ENCODE measurements at places on chromosomes 5 and 9.
A peak's percentile ranks its signal among the peaks of the same experiment; 100 is the strongest.

DNA sequence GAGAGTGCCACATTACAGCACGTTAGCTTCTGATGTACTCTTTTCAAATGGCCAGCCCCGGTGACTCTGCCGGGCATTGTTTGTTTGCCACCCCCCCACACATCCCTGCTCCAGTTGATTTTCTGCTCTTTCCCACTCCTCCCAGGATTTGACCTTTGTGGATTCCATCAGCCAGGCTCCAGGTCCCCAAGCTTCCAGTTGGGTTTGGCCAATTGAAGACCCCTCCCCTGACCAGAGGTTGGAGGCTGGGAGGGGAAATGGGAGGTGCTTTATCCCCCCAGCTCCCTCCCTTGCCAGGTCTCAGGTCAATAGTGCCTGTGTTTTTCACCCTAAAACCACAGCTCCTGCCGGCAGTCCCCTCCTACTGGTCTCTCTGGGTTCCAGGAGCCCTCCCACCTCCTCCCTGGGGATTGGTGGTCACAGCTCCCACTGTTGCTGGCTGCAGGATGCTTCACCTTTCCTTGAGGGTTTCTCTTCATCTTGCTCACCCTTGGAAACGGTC is 34.9 kb downstream of the IRF1 start:
- no peak for DNase-seq

DNA sequence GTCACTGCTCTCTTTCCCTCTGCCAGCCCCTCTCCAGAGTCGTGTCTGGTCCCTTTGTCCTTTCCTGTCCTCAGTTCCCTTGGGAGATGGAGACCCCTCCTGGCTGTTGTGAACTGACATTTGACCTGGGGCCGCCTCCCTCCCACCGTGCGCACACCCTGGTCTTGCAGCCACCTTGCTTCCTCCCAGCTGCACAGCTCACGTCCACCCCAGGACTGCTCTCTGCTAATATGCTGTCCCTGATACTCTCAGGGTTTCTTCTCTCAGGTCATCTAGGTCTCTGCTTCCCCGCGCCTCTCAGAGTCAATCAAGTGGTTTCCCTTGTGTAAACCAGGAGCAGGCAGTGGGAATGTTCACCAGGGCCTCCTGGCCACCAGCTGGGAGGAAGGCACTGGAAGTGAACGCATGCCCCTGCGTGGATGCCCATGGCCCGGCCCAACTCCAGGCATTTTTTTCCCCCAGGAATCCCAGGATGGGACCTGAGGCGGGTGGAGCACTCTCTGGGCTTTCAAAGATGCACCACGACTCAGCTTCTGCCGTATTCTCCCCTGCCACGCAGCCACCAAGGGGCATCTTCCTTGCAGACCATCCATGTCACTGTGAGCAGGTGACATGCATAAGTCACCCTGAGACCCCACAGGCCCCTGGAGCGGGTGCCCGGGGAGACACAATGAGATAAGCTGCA is 142.4 kb downstream of the OLFM1 start:
- peak; percentile 5 for DNase-seq

DNA sequence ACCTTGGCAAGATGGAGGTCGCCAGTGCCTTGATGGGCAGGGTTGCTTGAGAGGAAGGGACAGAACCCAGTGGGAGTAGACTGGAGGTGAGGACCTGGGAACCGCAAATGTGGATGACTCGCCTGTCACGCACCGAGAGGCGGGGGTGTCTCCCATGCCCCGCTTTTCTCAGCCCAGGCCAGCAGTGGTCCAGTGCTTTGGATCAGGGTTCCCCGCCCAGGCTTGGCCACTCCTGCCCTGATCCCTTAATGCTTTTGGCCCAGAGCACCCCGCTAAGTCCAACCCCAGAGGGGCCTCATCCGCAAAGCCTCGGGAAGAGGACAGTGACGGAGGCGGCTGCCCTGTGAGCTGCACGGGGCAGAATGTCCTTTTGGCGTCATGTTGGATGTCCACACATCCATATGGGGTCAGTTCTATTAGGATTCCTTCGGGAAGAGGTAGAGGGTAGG is 2.4 kb downstream of the MRPS2 start:
- DNase-seq = no peak

GRCh38 chr9:136242918-136243525 is 2.6 kb downstream of the QSOX2 start:
- no peak for DNase-seq

DNA sequence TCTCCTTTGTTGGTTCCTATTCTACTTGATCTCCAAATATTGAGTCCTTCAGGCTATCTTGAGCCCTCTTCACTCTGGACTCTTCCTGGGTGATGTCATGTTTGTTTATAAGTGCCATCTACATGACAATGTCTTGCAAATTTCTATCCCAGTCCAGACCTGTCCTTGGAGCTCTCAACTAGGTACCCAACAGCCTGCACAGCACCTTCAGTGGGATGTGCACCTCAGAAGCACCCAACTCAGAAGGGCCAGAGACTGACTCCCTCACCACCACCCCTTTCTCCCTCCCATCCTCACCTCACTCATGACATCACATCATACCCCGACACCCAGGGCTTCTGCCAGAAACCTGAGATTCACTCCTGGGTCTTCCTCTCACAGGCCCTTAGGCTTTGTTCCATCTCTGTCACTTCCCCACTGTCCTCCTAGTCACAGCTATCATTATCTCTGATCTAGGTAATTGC is 14.4 kb downstream of the TXN start:
- DNase-seq = no peak

DNA sequence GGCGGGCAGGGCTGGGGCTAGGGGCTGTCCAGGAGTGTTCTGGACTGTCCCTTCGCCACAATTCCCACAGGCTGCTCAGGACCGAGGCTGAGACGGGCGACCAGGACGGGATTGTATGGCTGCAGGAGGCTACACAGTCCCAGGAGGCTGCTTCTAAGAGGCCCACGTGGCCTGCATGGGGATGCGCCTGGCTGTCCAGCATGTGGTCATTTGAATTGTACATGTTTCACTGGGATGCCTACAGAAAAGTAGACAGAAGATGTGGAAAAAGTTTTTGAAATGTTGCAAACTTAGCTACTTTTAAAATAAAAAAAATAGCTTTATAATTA is 32.6 kb upstream of the SPTLC1 start:
- no peak for DNase-seq

- DNase-seq = no peak
Measured at GRCh38 chr9:90251316-90251715, 391.3 kb downstream of the DIRAS2 start.

GRCh38 chr5:165779505-165779904 is 2274.1 kb downstream of the MAT2B start:
- no peak for DNase-seq

- no peak for DNase-seq
Measured at GRCh38 chr9:120985819-120986222, 59.2 kb upstream of the TRAF1 start.

DNA sequence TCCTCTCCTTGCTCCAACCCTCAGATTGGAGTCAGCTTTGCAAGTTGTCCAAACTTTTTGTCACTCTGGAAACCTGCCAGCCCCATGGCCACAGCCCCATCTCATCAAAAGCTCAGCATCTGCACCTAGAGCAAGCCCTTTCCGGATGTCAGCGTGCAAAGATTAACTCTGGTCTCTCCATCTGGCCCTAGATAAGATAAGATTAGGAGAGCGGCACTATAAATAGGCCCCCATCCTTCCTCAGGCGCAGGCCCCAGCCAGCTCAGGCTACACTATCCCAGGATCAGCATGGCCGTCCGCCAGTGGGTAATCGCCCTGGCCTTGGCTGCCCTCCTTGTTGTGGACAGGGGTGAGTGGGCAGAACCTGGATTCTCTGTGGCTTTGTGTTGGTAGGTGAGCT is at the start of gene SPINK4:
Gene SPINK4 (plus strand): TSS at position 247 of the 400 bp plus-strand sequence. CDS start 42 bp downstream, at position 289.
- DNase-seq = no peak

GRCh38 chr5:139655727-139656271 is 7.7 kb downstream of the CXXC5 start:
- DNase-seq = no peak

DNA sequence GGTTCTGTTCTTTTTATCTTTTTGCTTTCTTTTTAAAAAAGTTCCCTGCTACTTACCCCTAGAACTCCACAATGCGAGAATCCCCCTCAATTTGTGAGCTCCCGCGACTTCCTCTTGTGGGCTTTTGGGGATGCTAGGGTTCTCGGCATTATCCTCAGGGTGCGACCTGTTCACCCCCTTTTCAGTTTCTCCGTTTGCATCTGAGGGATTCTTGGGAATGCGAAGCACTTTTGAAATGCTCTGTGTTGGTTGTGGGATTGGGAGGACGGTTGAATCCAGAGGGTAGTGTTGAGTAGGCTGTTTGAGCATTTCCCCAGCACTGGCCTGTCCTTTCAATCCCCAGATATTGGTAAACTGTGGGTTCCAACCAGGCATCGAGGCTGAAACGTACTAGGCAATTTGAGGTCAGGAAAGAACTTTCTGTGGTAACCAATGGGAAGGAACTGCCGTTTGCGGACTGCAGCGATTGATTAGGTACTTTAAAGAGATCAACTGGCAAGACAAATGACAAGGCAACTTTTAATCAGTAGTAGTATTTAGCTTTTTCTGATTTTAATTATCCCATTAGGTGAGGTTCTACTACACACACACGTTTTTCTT is 415 bp downstream of the XRCC4 start:
- no peak for DNase-seq

DNA sequence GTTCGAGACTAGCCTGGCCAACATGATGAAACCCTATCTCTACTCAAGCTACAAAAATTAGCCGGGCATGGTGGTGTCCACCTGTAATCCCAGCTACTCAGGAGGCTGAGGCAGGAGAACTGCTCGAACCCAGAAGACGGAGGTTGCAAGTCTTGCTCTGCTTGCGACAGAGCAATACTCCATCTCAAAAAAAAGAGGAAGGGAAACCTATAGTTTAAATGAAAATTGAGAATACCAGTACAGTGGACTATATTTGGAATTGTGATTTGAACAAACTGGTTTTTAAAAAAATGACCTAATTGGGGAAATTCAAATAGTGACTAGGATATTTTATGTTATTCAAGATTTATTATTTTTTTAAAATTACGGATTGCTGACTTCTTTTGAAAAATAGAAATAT is 33.2 kb downstream of the DIAPH1 start:
- no peak for DNase-seq

GRCh38 chr5:56733580-56733979 is 81.8 kb upstream of the MAP3K1 start:
- DNase-seq = no peak

DNA sequence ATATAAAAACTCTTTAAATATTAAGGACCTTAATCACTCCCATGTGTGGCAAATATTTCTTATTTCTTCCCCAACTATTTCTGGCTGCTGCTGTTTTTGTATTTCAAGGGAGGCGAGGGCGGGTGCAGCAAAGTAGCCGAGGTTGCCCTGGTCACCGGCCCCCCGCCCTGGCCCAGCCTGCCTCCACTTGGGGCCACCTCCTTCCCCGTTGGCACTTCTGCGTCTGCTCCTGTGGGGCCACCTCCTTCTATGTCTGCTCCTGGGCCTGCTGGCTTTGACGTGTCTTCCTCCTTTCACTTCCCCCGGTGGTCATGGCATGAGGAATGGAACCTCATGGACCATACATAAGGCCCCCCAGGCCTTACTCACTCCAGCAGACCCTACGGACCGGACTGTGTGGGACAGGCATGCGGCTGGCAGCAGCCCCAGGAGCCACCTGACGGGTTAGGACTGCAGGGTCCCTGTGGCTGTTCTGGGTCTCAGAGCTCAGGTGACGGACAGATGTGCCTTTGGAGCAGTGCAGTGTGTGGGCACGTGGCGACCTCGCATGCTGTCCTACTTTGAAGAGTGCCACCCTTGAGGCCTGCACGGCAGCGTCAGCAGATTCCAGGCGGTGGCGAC is 5.8 kb upstream of the ENTPD8 start:
- no peak for DNase-seq

DNA sequence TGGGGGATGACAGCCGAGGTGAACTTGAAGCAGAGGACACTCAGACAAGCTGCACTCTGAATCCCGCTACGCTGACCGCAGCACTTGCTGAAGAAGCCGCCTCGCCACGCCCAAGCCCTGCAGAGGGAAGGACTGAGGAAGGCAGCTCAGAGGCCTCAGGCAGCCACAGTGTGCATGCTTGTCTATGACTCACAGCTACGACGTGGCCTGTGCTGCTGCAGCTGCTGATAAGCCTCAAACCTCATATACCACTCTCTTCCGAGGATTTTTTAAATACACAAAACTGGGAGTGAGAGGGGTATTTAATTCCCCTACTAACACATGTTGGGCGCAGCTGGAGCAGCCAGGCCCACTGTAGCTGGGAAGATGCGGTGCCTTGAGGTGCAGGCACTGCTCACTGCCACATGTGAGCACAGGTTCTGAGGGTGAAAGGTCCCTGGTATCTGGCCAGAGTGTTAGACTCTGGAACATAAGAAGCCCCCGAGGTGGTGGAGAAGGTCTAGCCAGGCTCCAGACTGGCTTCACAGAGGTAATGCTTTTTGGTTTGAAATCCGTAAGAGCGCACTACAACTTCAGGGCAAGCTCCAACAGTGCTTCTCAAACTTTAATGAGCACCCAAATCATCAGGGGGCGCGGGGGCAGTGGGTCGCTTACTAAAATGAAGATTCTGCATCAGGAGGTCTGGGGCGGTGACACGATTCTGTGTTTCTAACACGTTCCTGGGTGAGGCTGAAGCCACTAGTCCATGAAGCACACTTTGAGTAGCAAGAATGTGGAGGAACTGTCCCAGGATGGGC is 196.8 kb downstream of the AUH start:
- no peak for DNase-seq

GRCh38 chr5:175281714-175282113 is 162.3 kb downstream of the DRD1 start:
- no peak for DNase-seq

DNA sequence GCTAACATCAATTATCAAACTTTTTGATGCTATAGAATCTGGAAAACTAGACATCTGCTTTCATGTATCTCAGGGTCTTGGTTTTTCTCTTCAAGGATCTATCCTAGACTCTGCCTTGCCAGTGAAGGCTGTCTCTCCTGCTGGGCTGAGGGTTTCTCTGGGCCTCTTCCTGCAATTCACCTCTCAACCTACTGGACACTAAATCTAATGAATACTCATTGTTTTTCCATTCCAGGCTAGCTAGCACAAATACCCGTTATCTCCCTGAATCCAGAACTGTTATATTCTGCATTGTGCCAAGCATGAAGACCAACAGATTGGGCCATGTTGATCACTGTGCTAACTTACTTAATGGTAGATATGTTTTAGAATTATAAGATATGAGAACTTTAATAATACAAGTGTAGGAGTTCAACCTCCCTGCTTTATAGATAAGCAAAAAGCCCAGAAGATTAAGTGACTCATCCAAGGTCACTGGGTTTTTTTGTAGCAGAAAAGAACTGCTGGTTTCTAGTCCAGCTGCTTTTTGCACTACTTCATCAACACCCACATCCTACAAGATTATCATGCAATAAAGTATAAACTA is 56.5 kb upstream of the RNF38 start:
- no peak for DNase-seq

GRCh38 chr5:84715091-84715490 is 330.4 kb upstream of the EDIL3 start:
- DNase-seq = no peak

DNA sequence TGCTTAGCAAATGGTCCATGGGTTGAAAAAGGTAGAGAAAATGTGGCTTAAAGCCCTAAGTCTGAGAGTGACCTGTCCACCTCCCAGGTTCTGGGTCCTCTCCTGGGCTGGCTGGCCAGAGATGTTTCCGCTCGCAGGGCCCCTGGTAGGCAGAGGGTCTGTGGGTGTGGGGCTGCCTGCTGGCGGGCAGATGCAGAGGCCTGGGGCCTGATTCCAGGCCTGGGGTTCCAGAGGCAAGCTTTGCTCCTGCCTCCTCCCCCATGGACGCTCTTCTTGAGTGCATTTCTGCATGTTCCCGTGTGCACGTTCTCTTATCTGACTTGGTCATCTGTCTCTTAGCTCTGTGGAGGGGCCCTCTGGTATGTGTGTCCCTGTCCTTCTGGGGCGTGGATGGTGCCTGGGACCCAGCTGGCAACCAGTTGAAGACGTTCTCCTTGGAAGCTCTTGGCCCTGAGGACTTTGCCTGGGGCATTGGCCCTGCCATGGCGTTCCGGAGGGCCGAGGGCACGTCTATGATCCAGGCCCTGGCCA is 3.8 kb downstream of the MIGA2 start:
- DNase-seq = no peak

Measured in T-helper 17 cell (primary cell).